ENCODE measurements at places on chromosomes 7 and 10.

DNA sequence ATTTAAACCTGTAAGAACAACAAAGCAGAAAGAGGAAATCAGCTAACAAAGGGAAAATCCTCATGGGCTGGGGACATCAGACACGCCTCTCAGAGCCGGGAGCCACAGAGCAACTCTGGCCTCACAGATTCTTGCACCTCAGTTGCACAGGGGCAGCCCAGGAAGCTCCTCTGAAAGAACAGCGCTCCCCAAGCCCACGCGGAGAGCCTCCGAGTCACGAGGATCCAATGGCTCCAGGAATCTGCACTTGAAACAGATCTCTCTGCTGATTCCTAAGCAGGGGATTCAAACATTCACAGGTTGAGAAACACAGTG, 213.2 kb upstream of the MGMT start:
- DNase-seq = no peak

DNA sequence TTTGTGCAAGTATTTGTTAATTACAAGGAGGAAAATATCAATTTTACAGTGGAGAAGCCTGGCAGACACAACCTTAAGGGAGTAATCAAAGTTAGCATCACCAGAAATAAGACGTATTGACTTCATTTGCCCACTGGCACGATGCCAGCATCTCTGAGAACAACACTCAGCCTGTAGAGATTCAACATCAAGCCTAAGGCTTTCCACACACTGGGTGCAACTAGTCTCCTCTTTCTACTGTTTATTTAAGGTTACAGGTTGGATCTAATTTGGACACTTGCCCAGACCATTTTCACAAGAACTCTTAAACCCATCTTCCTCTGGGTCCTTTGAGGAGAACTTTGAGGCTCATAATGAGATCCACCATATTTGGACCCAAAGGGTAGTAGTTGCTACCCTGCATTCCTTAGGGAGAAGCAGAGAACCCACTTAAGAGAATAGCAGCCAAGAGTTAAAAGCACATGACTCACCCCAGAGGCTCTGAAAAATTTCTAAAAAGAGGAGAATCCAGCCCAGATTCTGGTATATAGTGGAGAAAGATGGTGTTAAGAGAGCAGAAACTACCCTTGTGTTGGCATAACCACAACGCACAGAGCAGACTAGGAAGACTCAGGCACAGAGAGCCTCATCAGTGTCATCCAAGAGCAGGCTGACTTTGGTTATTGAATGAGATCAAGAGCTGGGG, 97.3 kb downstream of the CCDC71L start:
- DNase-seq = no peak

DNA sequence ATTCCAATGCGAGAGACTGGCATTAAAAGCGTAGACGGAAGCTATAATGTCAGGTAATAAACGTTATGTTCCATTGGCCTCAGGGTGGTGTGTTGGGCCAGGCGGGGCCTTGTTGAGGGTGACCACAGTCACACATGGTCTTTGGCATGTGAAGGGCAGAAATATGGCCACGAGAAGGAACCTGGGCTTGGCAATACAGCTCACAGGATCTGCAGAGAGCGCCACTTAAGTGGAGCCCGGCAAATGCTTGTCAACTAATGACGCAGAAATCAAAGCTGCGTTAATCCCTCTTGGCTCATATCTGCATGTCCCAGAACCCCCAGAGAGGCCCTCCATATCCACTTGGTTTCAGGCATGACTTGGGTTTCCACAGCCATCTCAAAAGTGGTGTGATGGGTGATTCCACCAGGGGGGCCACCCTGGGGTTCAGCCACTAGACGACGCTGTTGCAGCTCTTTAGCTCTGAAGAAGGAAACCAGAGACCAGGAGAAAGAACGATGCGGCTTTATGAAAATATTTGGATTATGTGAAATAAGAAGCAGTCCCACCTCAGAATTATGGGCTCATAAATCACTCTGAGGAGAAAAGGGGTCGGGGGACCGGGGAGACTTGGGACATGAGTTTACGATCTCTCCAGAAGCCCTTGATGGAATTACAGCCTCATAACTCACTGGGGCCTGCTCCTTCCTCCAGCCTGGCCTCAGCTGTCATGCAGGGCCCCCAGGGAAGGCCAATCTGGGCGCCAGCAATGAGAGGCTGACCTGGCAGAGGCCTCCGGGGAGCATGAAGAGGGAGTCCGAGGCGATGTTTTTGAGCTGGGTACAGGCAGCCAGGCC, 462.5 kb downstream of the PLXNA4 start:
- DNase-seq = no peak

GRCh38 chr10:70175516-70175915, 5.2 kb upstream of the SAR1A start:
- no peak for DNase-seq

GRCh38 chr7:49986191-49986590, 106.9 kb downstream of the ZPBP start:
- no peak for DNase-seq

GRCh38 chr10:78359640-78360091, 326.0 kb downstream of the RPS24 start:
- DNase-seq = no peak

DNA sequence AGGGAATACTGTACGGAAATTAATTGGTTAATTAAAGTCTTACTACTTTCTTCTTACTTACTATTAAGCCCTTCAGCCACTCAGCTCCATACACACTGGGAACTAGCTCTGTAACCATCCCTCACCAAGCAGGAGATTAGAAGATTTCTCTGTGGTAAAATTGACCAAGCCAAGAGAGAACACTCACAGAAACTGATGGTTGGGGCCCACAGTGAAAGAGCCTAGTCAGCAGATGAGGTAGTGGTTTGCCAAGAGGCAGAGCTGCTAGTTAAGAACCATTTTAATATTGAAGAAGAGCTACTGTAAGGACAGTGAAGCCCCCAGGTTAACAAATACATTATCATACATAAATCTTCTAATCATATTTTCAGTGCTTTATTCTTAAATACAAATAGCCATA, 21.8 kb upstream of the C10orf53 start:
- no peak for DNase-seq

Measured in activated T-helper 1 cell treated with anti-CD3 and anti-CD28 coated beads, Interleukin-2, amount 50 U/mL, for 16 hours (primary cell).